Immature natural killer cell (primary cell): ENCODE measurements at places on chromosomes 6 and 20.

- DNase-seq: peak; percentile 27
- peak within 1 kb of the TSS; percentile 23 for H3K27ac ChIP-seq
- H3K27me3 ChIP-seq: peaks cover 3% of the 10 kb centered on the region
- H3K36me3 ChIP-seq: no peaks in the 10 kb centered on the region
- H3K4me3 ChIP-seq: peak within 1 kb of the TSS; percentile 95
Measured at GRCh38 chr6:43455531-43456428, at the start of gene DLK2. DLK2 (minus strand) TSS chr6:43455548; CDS start chr6:43454825, 723 bp downstream.

DNA sequence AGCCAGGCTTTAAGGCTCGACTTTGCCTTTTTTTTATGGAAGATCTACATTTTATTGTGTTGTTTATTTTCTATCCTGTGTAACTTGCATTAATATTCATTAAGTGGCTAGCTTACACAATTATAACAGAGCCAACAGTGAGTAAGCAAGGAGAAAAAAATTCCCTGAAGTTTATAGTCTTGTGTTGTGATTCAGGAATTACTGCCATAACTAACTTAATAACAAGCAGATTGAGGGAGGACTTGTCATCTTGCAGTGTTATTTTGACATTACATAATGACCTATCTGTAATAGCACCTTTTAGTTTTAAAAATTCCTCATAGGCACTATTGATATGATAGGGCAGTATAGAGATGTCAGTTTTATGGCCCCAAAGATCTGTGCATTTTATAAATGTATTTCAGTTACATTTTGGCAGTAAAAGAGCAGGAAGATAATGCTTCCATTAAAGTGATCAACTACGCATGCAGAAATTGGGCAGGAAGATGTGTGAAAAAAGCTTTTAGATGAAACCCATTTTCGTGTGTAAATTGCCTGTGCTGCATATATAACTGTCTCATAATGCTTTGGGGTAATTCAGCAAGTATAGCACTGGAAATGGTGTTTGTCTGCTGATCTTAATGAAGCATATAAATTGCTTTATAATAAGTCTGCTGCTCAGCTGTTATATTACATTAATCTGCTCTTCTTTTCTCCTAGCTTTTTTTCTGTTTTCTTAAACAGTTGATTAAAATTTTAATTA lies 123.0 kb downstream of the SMAP1 start:
- H3K4me3 ChIP-seq: no peak overlapping the region
- peaks cover 4% of the 10 kb centered on the region for H3K4me1 ChIP-seq
- H3K27ac ChIP-seq: no peak overlapping the region
- H3K36me3 ChIP-seq: peaks cover 20% of the 10 kb centered on the region

GRCh38 chr20:36062799-36063198 lies 91.7 kb upstream of the EPB41L1 start:
- H3K27ac ChIP-seq: no peak overlapping the region
- DNase-seq: no peak
- no peak overlapping the region for H3K4me3 ChIP-seq
- peaks cover 13% of the 10 kb centered on the region for H3K4me1 ChIP-seq

DNA sequence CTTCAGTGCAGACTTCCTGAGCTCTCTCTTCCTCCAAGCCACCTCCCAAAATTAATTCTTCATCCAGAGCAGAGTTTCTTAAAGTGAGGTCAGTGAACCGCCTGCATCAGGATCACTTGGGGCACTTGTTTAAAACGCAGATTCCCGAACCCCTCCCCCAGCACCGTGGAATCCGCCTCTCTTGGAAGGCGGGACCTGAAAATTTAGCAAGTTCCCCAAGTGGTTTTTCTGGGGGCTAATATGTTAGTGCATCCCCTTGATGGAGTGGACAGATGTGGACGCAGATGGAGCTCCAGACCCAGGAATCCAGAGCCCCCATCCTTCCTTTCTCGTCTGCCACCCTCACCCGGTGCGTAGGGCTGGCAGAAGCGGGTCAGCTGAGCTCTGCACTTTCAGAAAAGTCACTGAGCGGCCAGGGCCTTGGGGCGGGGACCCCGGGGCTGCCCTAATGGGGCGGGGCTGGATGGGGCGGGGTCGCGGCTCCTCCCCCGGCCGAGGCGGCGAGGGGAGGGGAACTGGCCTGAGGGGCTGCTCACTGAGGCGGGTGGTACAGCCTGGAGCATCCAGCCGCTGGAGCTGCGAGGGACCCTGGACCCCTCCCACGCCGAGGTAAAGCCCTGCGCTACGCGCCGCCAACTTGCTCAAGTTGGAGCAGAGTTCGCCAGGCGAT lies at the start of the genes DEFB124 and REM1:
TSS of gene DEFB124 (minus strand) at position 370 of the 670 bp plus-strand sequence. CDS start 2,114 bp downstream, outside the sequence.
TSS of gene REM1 (plus strand) at position 531 of the 670 bp plus-strand sequence. CDS start 1,158 bp downstream, outside the sequence.
- H3K4me1 ChIP-seq: no peaks in the 10 kb centered on the region
- no peak for DNase-seq
- H3K27me3 ChIP-seq: peaks cover 16% of the 10 kb centered on the region
- H3K4me3 ChIP-seq: peak within 1 kb of the TSS; percentile 4

- peaks cover 2% of the 10 kb centered on the region for H3K27me3 ChIP-seq
- no peak overlapping the region for H3K4me3 ChIP-seq
- no peaks in the 10 kb centered on the region for H3K4me1 ChIP-seq
- DNase-seq: no peak
Measured at GRCh38 chr6:47844881-47845280, 63.0 kb downstream of the OPN5 start.

GRCh38 chr6:429515-430121 lies 38.1 kb downstream of the IRF4 start:
- H3K36me3 ChIP-seq: no peaks in the 10 kb centered on the region
- peaks cover 3% of the 10 kb centered on the region for H3K27me3 ChIP-seq
- no peak for DNase-seq
- no peak overlapping the region for H3K4me3 ChIP-seq
- H3K27ac ChIP-seq: no peak overlapping the region

DNA sequence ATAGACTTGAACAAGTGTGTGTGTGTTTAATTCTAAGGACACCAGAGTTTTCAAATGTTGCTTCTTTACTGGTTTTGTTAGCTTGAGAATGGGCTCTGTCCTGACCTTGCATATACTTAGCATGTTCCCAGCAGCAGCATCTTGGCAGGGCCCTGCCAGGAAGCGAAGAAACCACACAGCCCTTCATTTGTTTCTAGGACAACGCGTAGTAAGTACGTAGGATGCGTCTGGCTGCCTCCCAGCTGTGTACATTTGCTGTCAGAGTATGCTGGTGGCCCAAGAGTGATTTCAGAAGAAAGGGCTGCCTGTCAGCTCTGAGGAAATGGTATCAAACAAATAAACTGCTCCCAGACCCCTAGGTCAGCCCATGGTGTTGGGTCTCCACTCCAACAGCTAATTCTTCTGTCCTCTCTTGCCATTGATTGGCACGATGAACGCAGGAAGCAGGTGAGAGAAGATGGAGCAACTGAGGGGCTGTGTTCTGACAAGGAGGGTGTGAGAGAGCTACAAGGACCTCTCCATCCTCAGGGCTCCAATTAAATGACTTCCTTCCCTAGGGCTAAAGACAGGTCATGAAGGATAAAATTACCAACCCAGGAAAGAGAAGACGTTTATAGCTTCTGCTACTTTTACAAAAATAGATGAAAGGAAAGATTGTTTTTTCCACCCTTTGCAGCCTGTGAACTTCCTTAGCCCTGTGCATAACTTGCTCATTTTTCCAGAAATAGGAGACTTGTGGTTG lies 55.9 kb upstream of the HDDC2 start:
- H3K27me3 ChIP-seq: peaks cover 20% of the 10 kb centered on the region
- no peak for DNase-seq
- peaks cover 3% of the 10 kb centered on the region for H3K4me1 ChIP-seq

DNA sequence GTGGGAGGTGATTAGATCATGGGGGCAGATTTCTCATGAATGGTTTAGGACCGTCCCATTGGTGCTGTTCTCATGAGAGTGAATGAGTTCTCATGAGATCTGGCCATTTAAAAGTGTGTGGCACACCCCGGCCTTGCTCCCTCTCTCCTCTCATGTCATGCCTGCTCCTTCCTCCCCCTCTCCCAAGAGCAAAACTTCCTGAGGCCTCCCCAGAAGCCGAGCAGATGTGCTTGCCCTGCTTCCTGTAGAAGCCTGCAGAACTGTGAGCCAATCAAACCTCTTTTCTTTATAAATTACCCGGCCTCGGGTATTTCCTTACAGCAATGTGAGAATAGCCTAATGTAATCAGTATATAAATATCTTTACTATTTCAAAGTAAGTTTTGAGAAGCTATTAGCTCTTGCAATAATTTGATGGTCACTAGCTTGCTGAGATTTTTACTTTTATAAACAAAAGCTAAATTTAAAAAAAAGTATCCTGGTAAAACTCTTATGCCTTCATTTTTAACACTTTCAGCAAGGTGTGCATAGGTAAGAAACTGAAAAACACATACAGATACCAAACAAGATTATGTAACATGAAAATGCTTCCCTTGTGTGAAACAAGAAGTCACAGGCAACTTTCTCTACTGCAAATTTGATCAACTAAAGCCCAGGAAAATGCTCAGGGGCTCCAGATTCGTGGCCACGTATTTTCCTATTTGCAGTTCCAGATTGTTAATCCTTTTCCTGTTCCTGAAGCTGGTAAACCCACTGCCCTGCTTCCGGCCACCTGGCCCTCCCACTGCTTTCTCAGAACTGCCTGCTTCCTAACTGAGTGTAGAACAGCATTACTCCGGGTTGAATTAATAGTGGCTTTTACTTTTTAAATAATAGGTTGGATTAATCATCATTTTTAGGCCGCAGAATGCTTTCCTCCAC lies 395.1 kb upstream of the CNR1 start:
- H3K4me3 ChIP-seq: no peak overlapping the region
- H3K36me3 ChIP-seq: no peaks in the 10 kb centered on the region
- H3K27ac ChIP-seq: no peak overlapping the region
- H3K4me1 ChIP-seq: no peaks in the 10 kb centered on the region

GRCh38 chr20:23397961-23398360 lies 23.3 kb downstream of the NAPB start:
- peaks cover 9% of the 10 kb centered on the region for H3K36me3 ChIP-seq
- peak overlapping the region; percentile 80 for H3K27ac ChIP-seq
- no peak overlapping the region for H3K4me3 ChIP-seq
- H3K27me3 ChIP-seq: no peaks in the 10 kb centered on the region
- DNase-seq: no peak
- peaks cover 17% of the 10 kb centered on the region for H3K4me1 ChIP-seq

GRCh38 chr20:43942667-43943285 lies 28.1 kb downstream of the TOX2 start:
- DNase-seq: no peak
- peaks cover 39% of the 10 kb centered on the region for H3K27me3 ChIP-seq
- H3K27ac ChIP-seq: no peak overlapping the region
- peaks cover 48% of the 10 kb centered on the region for H3K4me1 ChIP-seq

GRCh38 chr6:164085091-164086075 lies 670.9 kb downstream of the QKI start:
- peak overlapping the region; percentile 89 for H3K4me3 ChIP-seq
- peaks cover 9% of the 10 kb centered on the region for H3K36me3 ChIP-seq
- peak overlapping the region; percentile 84 for H3K27ac ChIP-seq
- DNase-seq: no peak
- H3K27me3 ChIP-seq: peaks cover 14% of the 10 kb centered on the region
- H3K4me1 ChIP-seq: peaks cover 36% of the 10 kb centered on the region

GRCh38 chr20:46458866-46459750 lies 52.7 kb upstream of the ELMO2 start:
- H3K27me3 ChIP-seq: no peaks in the 10 kb centered on the region
- peak overlapping the region; percentile 24 for H3K4me3 ChIP-seq
- no peak for DNase-seq
- H3K4me1 ChIP-seq: no peaks in the 10 kb centered on the region
- no peak overlapping the region for H3K27ac ChIP-seq

GRCh38 chr20:33765099-33765498 lies 33.3 kb downstream of the ZNF341 start:
- no peaks in the 10 kb centered on the region for H3K27me3 ChIP-seq
- peaks cover 24% of the 10 kb centered on the region for H3K36me3 ChIP-seq
- H3K4me3 ChIP-seq: no peak overlapping the region
- DNase-seq: no peak
- H3K27ac ChIP-seq: no peak overlapping the region

- H3K36me3 ChIP-seq: no peaks in the 10 kb centered on the region
- no peak for DNase-seq
Measured at GRCh38 chr20:58511364-58511763, 3.8 kb downstream of the APCDD1L start.

DNA sequence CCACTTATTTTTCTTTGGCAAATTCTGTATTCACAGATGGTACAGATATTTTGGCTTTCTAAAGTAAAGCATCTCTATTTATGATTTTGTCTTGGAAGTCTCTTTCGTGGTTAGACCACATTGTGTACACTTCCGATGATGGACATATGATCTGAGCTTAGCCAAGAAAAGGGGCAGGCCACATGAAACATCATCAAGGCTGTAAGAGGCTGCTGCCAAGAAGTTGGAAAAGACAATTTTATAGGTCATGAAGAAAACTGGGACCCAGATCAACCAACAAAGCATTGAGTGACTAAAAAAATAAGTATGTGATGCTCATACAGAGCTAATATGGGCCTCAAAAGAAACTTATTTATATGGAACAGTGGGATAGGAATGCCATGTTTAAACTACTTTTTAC lies 266.4 kb downstream of the HAO1 start:
- H3K4me3 ChIP-seq: no peak overlapping the region
- no peak overlapping the region for H3K27ac ChIP-seq
- H3K36me3 ChIP-seq: no peaks in the 10 kb centered on the region

GRCh38 chr6:9482030-9482738 lies 932.7 kb downstream of the TFAP2A start:
- H3K36me3 ChIP-seq: no peaks in the 10 kb centered on the region
- H3K4me3 ChIP-seq: no peak overlapping the region
- no peaks in the 10 kb centered on the region for H3K27me3 ChIP-seq
- no peak for DNase-seq
- H3K4me1 ChIP-seq: no peaks in the 10 kb centered on the region

GRCh38 chr6:98871057-98871456 lies 36.7 kb downstream of the POU3F2 start:
- DNase-seq: no peak
- H3K36me3 ChIP-seq: peaks cover 29% of the 10 kb centered on the region
- no peak overlapping the region for H3K27ac ChIP-seq

DNA sequence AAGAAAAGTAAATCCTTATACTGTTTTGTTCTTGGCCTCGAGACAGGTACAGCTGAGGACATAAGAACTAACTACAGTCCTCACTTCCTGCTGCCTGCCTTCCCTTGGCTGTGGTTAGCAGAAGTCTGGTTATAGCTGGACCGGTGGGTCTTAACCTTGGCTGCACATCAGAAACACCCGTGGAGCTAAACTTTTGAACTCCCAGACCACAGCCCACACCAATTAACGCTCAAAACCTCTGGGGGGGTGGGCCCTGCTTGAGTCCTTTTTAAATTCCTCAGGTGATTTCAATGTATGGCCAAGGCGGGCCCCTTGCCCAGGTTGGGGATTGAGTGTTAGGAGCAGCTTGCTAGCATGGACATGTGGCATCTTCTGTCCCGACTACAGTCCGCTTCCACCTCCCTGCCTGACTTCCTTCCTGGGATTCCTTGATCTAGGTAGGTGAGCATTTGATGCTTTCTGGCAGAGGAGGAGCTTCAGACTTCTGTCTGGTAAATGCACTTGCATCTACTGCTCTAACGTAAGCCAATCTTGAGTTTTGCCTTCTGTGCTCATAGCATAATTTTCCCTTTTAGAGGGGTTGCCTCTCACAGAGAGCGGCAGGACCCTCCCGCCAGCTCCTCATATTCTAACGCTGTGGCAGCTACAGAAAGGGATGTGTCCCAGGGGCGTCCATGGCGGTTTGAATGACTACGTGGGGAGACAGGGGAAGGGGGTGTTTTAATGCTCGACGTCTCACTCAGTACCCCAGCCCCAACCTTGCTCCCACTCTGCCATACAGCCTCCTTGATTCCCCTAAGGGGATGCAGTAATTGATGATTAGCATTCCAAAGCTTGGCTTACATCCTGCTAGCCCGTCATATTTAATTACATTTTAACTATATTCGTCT lies 390.1 kb downstream of the ZFAND3 start:
- no peaks in the 10 kb centered on the region for H3K36me3 ChIP-seq
- DNase-seq: no peak
- peaks cover 21% of the 10 kb centered on the region for H3K4me1 ChIP-seq
- no peak overlapping the region for H3K27ac ChIP-seq

GRCh38 chr20:10646886-10647420 lies 26.8 kb downstream of the JAG1 start:
- peaks cover 18% of the 10 kb centered on the region for H3K4me1 ChIP-seq
- no peak for DNase-seq
- no peaks in the 10 kb centered on the region for H3K27me3 ChIP-seq
- no peak overlapping the region for H3K4me3 ChIP-seq
- no peak overlapping the region for H3K27ac ChIP-seq
